H1 (cell line): ENCODE measurements at places on chromosomes 3 and 15. TPM values are rescaled to one million over a fixed set of nuclear protein-coding genes. Genes with fewer than 3 reads are reported as not detected.

GRCh38 chr3:172073262-172073915 is 34.0 kb downstream of the FNDC3B start:
- no peak for DNase-seq

DNA sequence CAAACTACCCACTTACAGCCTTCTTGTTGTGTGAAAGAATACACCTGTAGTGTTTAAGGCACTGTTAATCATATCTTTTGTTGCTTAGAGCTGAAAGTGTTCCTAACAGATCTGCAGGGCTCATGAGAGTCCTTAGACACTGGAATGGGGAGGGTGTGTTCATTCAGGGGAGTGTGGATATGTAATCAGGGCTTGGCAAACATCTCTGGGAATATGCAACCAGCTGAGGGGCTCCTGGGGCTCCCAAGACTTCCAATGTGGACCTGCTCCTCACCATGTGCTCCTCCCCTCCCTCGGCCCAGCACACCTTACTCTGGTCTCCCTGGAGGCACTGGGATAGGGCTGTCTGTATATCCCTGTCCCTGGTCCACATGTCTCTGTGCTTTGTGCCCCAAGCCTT is 30.3 kb upstream of the MFSD1 start:
- no peak for DNase-seq

DNA sequence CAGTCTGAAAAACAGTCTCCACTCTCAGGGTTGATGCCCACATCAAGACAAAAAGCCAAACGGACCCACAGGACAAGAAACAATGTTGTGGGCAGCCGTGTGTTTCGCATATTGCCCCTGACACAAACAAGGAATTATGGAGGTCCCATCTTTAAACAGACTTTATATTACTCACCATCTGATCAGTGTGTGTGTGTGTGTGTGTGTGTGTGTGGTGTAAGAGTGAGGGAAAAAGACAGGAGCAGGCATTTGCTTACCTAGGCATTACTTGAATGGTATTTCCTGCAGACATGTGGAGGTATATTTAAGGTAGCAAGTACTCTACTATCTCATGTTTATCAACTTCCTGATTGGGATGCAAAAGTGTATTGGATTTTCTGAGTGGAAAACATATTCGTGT is 136.3 kb downstream of the TMCO5A start:
- no peak for DNase-seq

DNA sequence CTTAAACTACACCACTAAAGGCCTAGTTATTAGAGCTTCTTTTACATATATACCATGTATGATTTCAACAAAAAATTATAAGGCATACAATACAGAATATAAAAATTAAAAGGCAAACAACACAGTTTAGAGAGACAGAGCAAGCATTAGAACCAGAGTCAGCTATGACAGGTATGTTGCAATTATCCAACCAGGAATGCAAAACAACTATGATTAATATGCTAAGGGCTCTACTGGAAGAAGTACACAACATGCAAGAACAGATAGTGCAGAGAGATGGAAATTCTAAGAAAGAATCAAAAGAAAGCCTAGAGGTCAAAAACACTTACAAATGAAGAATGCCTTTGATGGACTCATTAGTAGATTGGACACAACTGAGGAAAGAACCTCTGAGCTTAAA is 39.6 kb downstream of the CCDC54 start:
- DNase-seq: no peak

DNA sequence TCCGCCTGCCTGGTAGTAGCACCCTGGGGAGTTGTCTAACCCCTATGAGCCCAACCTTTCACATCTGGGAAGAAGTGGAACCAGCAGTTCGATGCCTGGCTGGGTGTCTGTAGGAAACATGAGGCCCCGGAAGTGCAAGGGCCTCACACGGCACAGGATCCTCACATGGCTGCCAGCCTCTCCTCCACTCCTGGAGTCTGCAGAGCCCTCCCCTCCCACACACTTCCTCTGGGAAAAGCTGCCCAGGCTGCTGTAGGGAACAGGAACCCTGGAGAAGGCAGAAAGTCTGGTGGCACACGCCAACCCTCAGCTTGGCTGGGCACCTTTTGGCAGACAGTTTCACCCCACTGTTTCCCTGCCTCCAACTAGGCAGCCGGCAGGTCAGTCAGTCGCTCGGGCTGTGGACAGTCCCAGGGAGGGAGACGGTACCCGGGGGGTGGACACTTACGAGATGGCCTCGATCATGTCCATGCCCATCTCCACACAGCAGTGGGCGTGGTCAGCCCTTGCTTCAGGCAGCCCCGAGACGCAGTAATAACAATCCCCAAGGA is 118.4 kb downstream of the ADCY5 start:
- no peak for DNase-seq

ACVR2B gene
- total RNA-seq: 99.9 and 109 TPM in 2 replicates

PLCH1 gene
- 17.2 and 17.4 TPM in 2 replicates for total RNA-seq

GATM gene
- total RNA-seq: 10.0 and 10.2 TPM in 2 replicates
